ENCODE measurements at places on chromosomes 11 and 22.

GRCh38 chr11:104665641-104666040 is 232.6 kb downstream of the CASP12 start:
- no peak for DNase-seq

DNA sequence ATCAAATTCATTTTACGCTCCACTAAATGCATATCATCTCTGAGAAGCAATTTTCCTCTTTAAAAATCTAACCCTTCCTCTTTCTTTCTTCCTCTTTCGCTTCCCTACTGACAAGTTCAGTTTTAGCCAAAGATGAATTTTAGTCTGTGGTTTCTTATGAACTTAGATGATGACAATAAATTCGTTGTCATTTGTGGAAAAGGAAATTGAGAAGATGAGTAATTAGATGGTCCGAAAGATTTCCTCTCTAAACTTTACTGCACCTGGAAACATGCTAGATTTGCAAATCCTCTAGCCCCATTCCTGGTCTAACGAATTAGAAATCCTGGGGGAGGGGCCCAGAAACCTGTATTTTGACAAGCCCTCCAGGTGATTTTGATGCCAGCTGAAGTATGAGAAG is 855.4 kb upstream of the CHORDC1 start:
- DNase-seq: no peak

- no peak for DNase-seq
Observed at GRCh38 chr11:9594267-9595046, 21.0 kb downstream of the WEE1 start.

GRCh38 chr11:132486060-132486459 is 1046.2 kb downstream of the OPCML start:
- no peak for DNase-seq

DNA sequence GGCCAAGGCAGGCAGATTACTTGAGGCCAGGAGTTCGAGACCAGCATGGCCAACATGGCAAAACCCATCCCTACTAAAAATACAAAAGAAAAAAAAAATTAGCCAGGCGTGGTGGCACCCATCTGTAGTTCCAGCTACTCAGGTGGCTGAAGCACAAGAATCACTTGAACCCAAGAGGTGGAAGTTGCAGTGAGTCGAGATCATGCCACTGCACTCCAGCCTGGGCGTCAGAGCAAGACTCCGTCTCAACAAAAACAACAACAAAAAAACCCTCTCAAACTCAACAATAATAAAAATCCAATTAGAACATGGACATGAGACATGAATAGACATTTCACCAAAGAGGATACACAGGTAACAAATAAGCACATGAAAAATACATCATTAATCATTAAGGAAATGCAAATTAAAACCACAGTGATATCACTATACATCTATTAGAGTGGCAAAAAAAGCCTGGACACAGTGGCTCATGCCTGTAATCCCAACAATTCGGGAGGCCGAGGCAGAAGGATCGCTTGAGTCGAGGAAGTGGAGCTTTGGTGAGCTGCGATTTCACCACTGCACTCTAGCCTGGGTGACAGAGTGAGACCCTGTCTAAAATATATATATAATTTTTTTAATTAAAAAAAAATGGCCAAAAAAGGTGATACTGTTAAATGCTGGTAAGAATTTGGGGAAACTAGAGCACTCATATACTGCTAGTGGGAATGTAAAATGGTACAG is 12.7 kb upstream of the SEPTIN5 start:
- DNase-seq: no peak

GRCh38 chr22:32603651-32604540 is 129.3 kb downstream of the FBXO7 start:
- DNase-seq: no peak

DNA sequence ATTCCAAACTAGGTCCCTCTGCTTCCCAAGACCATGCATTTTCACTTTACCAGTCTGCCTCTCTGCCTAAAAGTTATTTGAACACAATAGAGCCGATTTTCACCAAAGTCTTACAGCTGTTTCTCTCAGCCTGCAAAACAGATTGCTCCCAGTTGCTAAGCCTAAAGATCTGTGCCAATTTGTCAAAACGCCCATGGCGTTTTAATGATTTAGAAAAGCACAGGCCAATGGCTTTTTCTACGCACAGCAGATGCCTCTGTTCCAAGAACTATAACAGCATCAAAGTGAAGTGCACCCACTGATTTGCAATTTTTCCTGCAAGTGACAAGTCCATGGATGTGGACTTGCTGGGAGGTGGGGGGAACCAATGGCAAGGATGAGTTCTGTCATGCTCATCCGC is 173.9 kb upstream of the SYN3 start:
- no peak for DNase-seq

DNA sequence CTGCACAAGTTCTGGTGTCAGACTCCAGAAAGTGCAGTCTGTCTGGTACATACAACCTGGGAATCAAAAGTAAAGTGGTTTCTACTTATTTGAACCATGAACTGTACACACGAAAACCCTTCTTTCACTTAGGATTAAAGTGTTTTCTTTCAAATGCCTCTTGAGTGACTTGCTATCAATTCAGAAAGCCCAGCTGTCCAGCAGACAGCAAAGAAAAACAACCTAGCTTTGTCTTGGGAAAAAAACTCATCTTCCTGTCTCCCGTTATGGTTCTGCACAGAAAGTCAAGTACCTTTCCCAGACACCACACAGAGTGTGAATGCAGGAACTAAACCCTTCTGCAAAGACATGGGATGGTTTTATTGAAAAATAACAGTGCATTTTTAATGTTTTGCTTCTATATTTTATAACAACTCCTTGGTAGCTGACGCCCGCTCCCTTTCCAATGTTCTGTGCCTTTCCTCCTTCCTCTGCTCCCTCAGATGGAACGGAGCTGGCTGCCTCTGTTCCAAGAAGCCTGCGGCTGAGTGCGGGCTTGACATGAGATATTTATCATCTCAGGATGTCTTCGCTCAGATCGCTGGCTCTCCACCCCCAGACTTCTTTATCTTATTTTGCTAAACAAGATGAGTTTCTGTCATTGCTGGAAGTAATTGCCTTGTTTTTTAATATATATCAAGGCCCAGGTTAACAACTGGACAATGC is 322.3 kb upstream of the B3GAT1 start:
- DNase-seq: no peak
